ENCODE measurements at places on chromosomes 13 and 19. TPM values are rescaled to one million over a fixed set of nuclear protein-coding genes. Genes with fewer than 3 reads are reported as not detected.

Gene KIR2DL1
- not detected for total RNA-seq

Gene FAM124A
- 1.9 TPM for total RNA-seq

Gene LENG8
- 105 TPM for total RNA-seq

Gene YJEFN3
- total RNA-seq: 3.5 TPM

Gene CYP2S1
- total RNA-seq: 2.0 TPM

Gene ZNF726
- total RNA-seq: 0.36 TPM

Gene SWSAP1
- total RNA-seq: 3.3 TPM

- H3K4me3 ChIP-seq: no peak overlapping the region
- no peak overlapping the region for H3K27ac ChIP-seq
- no peak for DNase-seq
Observed at GRCh38 chr13:20411638-20412342, 113.9 kb downstream of the CRYL1 start.

DNA sequence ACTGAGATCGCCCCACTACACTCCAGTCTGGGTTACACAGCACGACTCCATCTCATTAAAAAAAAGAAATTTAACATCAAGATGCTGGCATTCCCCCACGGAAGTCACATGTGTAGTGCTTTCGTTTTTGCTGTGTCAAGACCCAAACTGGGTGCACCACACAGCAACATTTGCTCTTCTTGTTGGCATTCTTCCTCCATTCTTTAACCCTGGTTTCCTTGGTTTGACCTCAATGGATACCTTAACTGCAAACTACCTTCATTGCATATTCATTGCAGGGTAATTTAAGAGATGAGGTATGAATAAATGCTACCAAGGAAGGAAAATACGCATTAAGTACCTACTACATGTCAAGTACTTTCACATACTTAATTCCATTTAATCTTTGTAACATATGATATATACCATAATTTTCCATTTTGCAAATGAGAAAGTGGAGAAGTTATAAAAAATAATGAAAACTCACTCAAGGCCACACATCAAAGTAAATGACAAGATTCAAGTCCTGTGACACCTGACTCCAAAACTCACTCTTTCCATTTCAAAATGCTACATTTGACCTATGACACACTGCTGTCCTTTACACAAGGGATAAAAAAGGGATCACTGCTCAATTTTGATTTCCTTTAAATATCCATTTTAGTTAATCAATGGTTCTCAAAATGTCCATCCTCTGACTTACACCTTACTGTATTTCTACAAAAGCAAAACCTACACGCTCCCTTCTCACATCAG lies 59.2 kb downstream of the STK24 start:
- H3K4me3 ChIP-seq: no peak overlapping the region
- no peak for DNase-seq
- H3K27ac ChIP-seq: no peak overlapping the region

GRCh38 chr19:39498798-39499642 lies at the start of gene DLL3:
TSS of gene DLL3 (plus strand) at chr19:39498947. CDS start at chr19:39498975, 28 bp downstream.
- no peaks in the 10 kb centered on the region for H3K4me1 ChIP-seq
- peaks cover 4% of the 10 kb centered on the region for H3K27me3 ChIP-seq

DNA sequence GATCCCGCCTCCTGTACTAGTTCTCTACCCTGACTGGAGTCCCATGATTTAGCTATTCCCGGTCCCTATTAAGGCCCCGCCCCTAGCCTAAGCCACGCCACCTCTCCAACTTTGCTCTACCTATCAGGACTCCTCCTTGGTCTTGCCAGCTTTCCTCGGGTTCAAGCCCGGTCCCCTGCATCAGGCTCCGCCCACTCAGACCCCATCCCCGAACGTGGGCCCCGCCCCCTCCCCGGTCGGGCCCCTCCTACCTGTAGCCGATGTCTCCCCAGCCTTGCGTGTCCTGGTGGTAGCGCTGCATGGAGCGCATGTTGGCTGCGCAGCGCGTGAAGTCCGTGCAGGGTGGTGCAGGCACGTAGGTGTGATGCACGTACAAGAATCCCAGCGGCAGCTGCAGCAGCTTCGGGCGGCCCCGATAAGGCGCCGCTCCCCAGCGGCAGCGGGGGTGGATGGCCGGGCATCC lies 7.3 kb upstream of the RASAL3 start:
- no peak overlapping the region for H3K4me3 ChIP-seq
- H3K36me3 ChIP-seq: no peaks in the 10 kb centered on the region
- no peak overlapping the region for H3K27ac ChIP-seq
- DNase-seq: no peak

DNA sequence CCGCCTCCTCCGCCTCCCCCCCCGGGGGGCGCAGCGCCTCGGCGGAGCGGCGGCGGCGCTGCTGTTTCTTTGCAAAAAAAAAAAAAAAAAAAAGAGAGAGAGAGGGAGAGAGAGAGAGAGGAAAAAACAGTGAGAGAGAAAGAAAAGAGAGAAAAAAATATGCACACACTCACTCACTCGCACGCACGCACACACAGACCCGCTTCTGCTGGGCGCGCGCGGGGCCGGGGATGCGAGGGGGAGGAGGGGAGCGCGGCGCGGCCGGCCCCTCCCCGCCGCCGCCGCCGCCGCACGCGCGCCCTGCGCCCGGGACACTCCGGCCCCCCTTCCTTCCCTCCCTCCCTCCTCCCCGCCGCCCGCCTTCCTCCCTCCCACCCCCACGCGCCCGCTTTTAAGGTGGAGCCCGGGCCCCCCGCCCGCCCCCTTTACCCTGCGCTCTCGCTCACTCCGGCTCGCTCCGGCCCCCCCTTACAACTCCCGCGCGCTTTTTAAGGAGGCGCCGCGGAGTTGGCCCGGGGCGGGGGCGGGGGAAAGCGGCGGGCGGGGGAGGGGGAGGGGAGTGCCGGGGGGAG lies at the start of gene SAMD1:
TSS of gene SAMD1 (minus strand) at position 243 of the 572 bp plus-strand sequence.
- H3K27me3 ChIP-seq: no peaks in the 10 kb centered on the region
- H3K4me1 ChIP-seq: peaks cover 5% of the 10 kb centered on the region
- DNase-seq: peak; percentile 94
- H3K27ac ChIP-seq: peak within 1 kb of the TSS; percentile 91
- no peaks in the 10 kb centered on the region for H3K36me3 ChIP-seq

GRCh38 chr13:80690208-80690607 lies 349.3 kb upstream of the SPRY2 start:
- no peak for DNase-seq
- no peaks in the 10 kb centered on the region for H3K36me3 ChIP-seq
- no peak overlapping the region for H3K4me3 ChIP-seq
- no peaks in the 10 kb centered on the region for H3K4me1 ChIP-seq

DNA sequence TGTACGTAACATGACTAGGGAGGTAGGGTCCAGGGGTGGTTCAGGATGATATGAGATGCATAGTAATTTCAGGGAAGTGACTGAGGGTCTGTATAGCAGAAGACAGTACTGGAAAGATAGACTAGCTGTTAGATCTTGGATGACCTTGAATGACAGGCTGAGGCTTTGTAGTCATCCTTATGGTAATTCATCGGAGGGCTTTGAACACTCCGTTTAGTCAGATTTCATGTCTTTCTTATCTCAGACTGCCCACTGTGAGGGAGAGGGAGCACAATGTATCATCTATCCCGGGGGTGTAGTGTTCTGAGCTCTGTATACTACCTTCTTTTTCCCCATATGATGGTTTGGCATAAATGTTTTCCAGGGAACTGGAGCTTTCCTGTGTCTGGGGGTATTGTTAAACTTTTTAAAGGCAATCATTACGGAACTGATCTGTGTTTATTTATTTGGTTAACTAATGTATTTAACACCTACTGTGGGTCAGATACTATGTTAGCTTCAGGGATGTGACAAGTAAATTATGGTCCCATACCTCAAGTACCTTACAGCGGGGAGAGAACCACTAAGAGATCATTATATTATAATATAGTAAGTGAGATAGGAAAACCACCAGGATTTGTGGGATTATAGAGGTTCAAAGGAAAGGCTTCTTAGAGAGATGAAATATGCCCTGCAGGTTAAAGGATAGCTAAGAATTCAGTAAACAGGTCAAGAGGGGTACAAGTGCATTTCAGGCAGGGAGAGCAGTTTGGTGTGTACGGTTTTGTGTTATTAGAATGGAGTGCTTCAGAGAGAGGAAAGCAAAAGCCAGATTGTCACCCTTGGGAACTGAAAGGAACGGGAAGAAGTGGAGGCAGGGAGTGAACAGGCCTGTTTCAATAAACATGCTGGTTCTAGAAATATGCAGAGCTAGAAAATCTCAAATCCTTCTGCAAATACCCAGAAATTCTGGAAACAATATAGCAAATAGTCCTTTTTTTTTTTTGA lies 164.8 kb upstream of the KL start:
- no peak for DNase-seq
- H3K4me1 ChIP-seq: peaks cover 2% of the 10 kb centered on the region

- H3K27ac ChIP-seq: no peak overlapping the region
- H3K36me3 ChIP-seq: no peaks in the 10 kb centered on the region
- no peak for DNase-seq
- no peaks in the 10 kb centered on the region for H3K27me3 ChIP-seq
Observed at GRCh38 chr13:80173224-80173623, 167.7 kb downstream of the SPRY2 start.

GRCh38 chr13:20142023-20142926 lies 18.6 kb downstream of the GJA3 start:
- H3K4me3 ChIP-seq: no peak overlapping the region
- no peaks in the 10 kb centered on the region for H3K27me3 ChIP-seq
- H3K36me3 ChIP-seq: no peaks in the 10 kb centered on the region

- H3K36me3 ChIP-seq: no peaks in the 10 kb centered on the region
- H3K4me3 ChIP-seq: no peak overlapping the region
- DNase-seq: no peak
- no peaks in the 10 kb centered on the region for H3K27me3 ChIP-seq
Observed at GRCh38 chr13:34107806-34108205, 289.9 kb downstream of the RFC3 start.

DNA sequence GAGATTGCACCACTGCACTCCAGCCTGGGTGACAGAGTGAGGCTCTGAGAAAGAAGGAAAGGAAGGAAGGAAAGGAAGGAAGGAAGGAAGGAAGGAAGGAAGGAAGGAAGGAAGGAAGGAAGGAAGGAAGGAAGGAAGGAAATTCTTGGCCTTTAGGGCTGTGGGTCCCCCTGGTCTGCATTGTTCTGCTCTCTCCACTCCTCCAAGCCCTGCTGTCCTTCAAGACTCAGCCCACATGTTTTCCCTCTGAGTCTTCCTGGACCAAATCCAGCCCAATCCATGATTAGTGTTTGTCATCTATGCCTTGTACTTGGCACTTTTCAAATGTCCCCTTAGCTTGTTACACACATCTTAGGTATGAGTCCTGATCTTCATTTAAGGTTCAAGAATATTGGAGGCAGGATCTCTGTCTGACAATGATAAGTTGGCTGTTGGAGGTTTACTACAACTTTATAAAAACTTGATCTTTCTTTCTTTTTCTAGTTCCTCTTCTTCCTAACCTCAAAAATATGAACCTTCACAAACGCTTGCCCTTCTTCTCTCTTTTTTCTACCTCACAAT lies 48.8 kb upstream of the INTS6 start:
- no peak overlapping the region for H3K4me3 ChIP-seq
- H3K27ac ChIP-seq: no peak overlapping the region
- no peak for DNase-seq
- H3K4me1 ChIP-seq: no peaks in the 10 kb centered on the region

- no peaks in the 10 kb centered on the region for H3K36me3 ChIP-seq
- DNase-seq: no peak
- H3K4me3 ChIP-seq: no peak overlapping the region
Observed at GRCh38 chr13:60654415-60654814, 257.4 kb downstream of the TDRD3 start.

- no peaks in the 10 kb centered on the region for H3K36me3 ChIP-seq
- H3K27ac ChIP-seq: no peak overlapping the region
- no peaks in the 10 kb centered on the region for H3K27me3 ChIP-seq
- no peak for DNase-seq
Observed at GRCh38 chr19:50964266-50964665, 5.1 kb downstream of the KLK6 start.

GRCh38 chr19:33960566-33960965 lies 163.9 kb downstream of the KCTD15 start:
- H3K4me3 ChIP-seq: no peak overlapping the region
- no peak overlapping the region for H3K27ac ChIP-seq
- H3K36me3 ChIP-seq: no peaks in the 10 kb centered on the region
- no peaks in the 10 kb centered on the region for H3K27me3 ChIP-seq

GRCh38 chr13:56697011-56697410 lies 443.7 kb upstream of the PRR20A start:
- no peaks in the 10 kb centered on the region for H3K36me3 ChIP-seq
- no peak for DNase-seq
- no peaks in the 10 kb centered on the region for H3K27me3 ChIP-seq

DNA sequence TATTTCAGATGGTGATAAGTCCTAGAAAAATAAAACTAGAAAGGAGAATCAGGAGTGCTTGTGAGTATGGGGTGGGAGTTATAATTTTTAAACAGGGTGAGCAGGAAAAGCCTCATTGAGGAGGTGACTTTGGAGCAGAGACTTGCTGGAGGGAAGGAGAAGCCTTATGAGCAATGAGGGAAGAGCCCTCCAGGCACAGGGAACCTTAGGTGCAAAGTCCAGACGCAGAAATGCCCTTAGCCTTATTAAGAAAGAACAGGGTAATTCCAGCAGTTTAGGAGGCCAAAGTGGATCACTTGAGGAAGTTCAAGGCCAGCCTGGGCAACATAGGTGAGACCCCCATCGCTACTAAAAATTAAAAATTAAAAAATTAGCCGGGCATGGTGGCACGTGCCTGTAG lies 21.0 kb upstream of the FXYD3 start:
- no peaks in the 10 kb centered on the region for H3K36me3 ChIP-seq
- no peaks in the 10 kb centered on the region for H3K4me1 ChIP-seq
- no peak overlapping the region for H3K27ac ChIP-seq

DNA sequence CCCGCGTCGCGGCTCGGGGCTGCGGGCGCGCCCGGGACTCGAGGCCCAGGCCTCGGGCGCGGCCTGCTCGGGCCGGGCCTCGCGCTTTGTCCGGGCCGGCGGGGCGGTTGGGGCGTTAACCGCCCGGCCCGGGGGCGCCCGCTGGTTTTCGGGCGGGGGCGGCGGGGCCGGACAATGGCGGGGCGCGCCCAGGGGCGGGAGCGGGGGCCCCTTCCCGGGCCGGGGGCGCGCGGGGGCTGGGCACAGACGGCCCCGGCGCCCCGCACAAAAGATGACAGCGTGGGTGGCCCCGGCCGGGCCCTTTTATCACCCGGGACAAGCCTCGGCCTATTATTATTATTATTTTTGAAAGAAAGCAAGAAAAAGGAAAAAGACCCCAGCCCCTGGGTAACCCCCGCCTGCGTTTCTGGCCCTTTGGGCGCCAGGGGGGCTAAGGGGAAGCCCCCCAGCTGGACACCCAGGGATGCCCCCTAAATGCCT lies 419 bp downstream of the KDM4B start:
- DNase-seq: peak; percentile 51
- no peaks in the 10 kb centered on the region for H3K27me3 ChIP-seq
- H3K36me3 ChIP-seq: no peaks in the 10 kb centered on the region
- peaks cover 9% of the 10 kb centered on the region for H3K4me1 ChIP-seq

- no peaks in the 10 kb centered on the region for H3K36me3 ChIP-seq
- no peaks in the 10 kb centered on the region for H3K27me3 ChIP-seq
- no peak overlapping the region for H3K4me3 ChIP-seq
- no peak for DNase-seq
Observed at GRCh38 chr19:4567584-4568071, 8.1 kb upstream of the SEMA6B start.

GRCh38 chr13:26051231-26051656 lies 572 bp downstream of the SHISA2 start:
- H3K36me3 ChIP-seq: no peaks in the 10 kb centered on the region
- no peak overlapping the region for H3K27ac ChIP-seq
- DNase-seq: no peak
- peak overlapping the region; percentile 18 for H3K4me3 ChIP-seq

All from ovary (tissue), 10 donors.